ENCODE measurements at places on chromosomes 16 and 17.

DNA sequence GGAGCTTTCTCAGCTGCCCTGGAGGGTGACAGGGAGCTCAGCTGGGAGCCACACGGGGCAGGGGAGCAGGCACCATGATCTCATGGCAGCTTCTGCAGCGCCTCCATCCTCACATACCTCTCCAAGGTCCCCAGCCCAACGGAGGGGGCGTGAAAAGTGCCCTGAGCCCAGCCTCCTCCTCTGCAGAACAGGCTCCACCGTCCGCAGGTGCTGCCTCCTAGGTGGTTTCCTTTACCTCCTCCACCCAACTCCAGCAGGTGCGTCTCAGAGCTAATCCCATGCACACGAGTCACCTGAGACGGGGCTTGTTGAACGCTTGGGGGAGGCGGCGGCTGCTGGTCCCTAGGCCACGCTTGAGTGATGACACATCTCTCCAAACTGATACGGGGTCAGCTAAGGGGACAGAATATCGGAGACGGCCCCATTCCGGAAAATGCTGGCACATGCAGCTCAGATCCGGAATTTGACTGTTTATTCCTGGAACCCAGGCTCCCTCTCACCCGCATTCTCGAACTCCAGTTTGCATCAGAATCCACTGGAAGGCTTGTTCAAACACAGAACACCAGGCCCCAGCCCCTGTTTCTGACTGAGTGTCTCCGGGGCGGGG lies 387 bp upstream of the SLC38A8 start:
- DNase-seq: no peak

DNA sequence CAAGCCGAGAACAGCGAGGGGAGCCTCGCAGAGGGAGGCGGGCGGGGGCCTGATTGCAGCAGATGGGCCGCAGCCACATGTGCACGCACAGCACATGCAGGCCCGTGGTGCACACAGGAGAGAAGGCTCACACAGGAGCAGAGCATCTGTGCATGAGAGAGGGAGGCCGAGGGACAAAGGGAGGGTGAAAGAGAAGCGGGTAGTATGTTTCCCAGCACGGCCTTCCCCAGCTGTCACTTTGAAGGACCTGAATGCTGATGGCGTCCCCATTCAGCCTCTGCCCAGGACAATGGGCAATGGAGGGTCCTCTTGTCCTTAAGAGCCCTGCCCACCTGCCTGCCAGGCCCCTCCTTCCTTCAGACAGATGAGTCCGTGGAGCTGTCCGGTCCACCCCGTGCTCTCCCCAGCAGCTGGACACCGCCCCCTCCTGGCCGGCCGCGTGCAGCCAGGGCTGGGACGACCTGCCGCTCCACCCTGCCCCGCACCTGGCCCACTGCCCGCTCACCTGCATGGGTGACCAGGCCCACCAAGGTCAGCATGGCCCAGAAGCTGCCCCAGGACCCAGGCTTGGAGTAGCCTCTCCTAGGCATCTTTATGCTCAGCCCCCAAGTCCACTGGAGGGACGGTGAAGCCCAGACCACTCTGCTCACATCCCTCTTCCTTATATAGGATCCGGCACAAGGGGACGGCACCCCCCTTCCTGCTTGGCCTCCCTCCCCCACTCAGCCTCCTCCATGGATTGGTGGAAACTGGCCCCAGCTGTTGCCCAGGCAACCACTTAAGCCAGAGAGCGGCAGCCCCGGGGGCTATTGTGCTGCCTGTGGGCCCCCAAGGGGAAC lies at the start of gene BTBD17:
Gene BTBD17, minus strand, starts transcription at position 639 of the 839 bp plus-strand sequence. Its CDS starts 49 bp downstream, at position 590.
- no peak for DNase-seq

GRCh38 chr17:62140836-62141235 lies 75.8 kb upstream of the MED13 start:
- DNase-seq: peak; percentile 93

- DNase-seq: peak; percentile 25
Observed at GRCh38 chr17:77609553-77610517, 348.7 kb upstream of the TNRC6C start.

GRCh38 chr17:58317421-58318064 lies 11.1 kb downstream of the TSPOAP1 start:
- peak; percentile 77 for DNase-seq

DNA sequence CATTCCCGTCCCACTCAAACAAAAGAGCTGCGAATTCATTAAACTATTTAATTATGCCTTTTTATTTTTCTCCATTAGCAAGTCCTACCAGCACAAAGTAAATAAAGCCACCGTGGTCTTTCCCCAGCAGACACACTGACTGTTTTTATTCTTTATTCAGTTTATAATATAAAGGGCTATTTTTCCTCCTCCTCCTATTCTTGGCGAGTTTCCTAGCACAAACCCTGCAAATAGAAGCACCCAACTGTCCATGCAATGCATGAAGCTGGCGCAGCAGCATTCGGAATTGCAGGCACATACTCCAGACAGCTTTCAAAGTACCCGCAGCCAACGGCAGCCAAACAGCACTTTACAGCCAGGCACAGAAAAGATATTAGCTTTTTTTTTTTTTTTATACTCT lies 583.4 kb upstream of the PSMD7 start:
- no peak for DNase-seq

GRCh38 chr17:7477392-7478275 lies 1.8 kb downstream of the ZBTB4 start:
- peak; percentile 48 for DNase-seq

Measured in hematopoietic multipotent progenitor cell treated with erythropoietin and hydrocortisone succinate and interleukin-3 and kit ligand, for 8 days (in vitro differentiated cells).